ENCODE measurements at places on chromosomes 16 and 17. TPM values are rescaled to one million over a fixed set of nuclear protein-coding genes. Genes with fewer than 3 reads are reported as not detected.

STXBP4 gene
- 7.3 TPM for total RNA-seq

KRTAP3-2 gene
- total RNA-seq = not detected

CCL17 gene
- total RNA-seq = 32.6 TPM

CDRT4 gene
- total RNA-seq = 1.5 TPM

MYL11 gene
- 11.7 TPM for total RNA-seq

CTRB1 gene
- 0.14 TPM for total RNA-seq

SMIM5 gene
- 0.94 TPM for total RNA-seq

TELO2 gene
- total RNA-seq = 14.0 TPM

ZP2 gene
- 0.05 TPM for total RNA-seq

CDC42EP4 gene
- total RNA-seq = 20.8 TPM

SLC6A2 gene
- total RNA-seq = 0.14 TPM

RNF135 gene
- 6.7 TPM for total RNA-seq

FLII gene
- 112 TPM for total RNA-seq

MRPL10 gene
- 26.7 TPM for total RNA-seq

AMZ2 gene
- 64.5 TPM for total RNA-seq

NPIPB2 gene
- 1.6 TPM for total RNA-seq

MT2A gene
- total RNA-seq = 7.8 TPM
